ENCODE measurements at places on chromosomes 2 and 18.

DNA sequence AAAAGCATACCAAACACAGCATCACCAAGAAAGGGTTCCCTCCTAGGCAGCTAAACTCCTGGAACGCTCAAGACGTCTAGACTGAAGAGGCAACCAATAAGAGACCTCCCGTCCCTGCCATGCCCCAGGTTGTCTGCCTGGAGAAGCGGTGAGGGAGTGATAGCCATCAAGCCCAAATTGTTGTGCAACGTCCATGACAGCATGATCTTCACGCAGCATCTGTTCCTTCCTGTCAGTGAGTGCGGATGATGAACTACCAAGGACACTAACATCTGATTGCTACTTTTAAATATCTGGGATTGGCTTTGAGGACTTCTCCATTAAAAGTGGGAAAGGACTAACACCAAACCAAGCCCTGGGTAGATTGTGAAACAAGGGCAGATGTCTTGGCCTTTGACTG, 149.7 kb downstream of the TXNL1 start:
- DNase-seq, result no peak

DNA sequence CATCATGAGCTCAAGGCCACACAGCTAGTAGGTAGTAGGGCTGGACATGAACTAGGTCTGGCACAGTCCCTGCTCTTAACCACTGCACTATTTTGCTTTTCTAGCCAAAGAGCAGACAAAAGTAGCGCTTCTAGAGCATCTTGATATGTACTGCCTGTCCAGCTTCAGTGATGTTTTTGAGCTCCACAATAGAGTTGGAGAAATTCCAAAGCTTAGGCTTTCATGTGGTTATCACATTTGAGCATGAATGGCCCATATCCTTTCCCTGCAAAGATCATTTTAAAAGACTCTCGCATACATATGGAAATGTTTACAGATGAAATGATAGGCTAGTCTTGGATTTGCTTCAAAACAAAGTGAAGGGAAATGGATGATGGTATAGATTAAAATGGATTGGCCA, 128.7 kb downstream of the MAP3K20 start:
- no peak for DNase-seq

DNA sequence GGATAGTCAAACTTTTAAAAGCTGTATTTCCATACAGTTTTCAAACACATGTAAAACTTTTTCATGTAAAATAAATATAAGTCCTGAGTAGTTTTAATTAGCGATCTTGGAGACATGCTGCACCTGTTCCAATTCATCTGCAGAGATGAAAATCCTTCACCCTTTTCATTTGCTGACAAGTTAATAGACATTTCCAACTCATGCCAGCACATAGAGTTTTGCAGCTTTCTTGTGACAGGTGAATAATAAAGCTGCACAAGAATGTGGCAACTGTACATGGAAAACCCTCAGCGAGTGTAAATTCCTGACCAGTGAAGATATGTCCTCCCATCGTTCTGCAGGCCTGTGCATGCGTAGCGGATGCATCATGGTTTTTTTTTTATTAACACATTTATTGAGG, 771.4 kb downstream of the TDRD15 start:
- no peak for DNase-seq

GRCh38 chr2:215887303-215887702, 126.0 kb downstream of the MREG start:
- no peak for DNase-seq

DNA sequence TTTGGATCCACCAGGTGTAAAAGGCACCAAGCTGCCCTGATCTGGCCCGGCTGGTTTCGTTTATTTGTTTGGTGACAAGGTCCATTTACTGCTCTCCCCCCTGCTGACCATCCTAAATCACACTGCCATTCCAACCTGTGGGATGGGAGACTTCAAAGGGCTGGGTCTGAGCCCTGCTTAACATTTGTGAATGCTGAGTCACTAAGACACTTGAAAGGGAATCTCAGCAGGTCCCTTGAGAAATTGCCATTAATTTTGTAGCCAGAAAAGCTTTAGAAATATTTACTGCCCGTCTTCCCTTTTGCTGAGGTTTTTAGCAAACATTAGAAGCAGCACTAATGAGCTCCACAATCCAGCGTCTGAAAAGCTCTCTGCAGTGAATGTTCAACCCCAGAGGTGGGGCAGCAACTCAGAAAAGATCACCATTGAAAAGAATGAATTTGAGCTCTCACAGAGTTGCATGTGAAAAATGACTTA, 133.8 kb downstream of the ARL4C start:
- DNase-seq, result peak; percentile 56

DNA sequence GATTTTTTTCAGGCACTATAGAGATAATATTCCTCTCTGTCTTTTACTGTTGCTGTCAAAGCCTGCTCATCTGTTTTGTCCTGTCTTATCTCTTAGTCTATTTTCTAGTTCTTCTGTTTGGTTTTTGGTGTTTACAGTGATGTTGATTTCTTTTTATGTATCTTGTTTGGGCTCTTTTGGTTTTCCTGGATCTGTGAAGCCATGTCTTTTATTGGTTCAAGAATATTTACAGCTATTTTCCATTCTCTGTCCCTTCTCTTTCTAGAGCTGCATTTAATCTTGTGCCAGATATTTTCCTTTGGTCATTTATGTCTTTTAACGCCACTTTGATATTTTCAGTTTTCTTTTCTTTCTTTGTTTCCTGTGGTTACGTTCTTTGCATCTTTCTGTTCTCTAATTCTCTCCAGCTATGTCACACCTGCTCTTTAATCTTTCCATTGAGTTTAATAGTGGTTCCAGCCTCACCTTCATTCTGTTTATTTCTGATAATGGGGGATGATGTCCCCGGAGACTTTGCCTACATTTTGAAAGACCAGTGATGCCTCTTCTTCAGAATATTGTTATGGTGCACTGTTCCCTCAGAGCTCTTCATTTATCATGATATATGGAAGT, 32.0 kb downstream of the SMCHD1 start:
- DNase-seq, result no peak

DNA sequence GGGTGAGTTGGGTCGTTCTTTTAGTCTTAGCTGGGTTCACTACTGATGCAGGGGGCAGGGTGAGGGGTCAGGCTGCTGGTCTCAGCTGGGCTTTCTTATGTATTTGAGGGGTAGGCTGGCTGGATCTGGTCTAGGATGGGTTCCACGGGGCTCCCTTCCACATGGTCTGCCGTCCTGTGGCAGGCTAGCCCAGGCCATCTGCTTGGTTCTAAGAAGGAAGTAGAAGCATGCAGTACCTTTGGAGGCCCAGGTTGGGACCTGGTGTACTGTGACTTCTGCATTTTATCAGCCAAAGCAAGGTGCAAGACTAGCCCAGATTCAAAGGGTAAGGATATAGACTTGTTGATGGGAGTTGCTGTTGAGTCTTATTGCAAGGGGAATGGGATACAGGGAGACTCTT, 35.5 kb upstream of the MGAT5 start:
- no peak for DNase-seq

- no peak for DNase-seq
These were observed 78.3 kb upstream of the CRIM1 start for GRCh38 chr2:36277146-36277808.

DNA sequence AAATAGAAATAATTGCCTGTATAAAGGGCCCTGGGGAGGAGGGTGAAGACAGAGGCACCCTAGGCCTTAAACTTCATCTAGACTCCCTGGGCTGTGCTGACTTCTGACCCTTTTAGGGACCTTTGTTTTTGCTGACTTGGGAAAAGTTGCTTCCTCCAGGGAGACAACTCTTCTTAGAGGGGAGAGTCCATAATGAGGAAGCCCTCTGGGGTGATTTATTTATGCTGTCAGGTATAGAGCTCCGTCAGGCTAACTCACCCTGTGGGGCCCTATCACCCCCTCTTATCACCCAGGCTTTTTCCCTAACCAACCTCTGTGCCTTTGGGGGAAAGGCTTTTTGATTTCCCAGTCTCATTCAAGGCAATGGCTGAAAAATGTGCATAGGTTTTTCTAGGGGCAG, 8.1 kb downstream of the ONECUT2 start:
- no peak for DNase-seq

GRCh38 chr2:241636182-241637017, 558 bp downstream of the THAP4 start:
- DNase-seq, result peak; percentile 38

- DNase-seq, result no peak
These were observed 150.7 kb upstream of the TPO start for GRCh38 chr2:1262609-1263008.

DNA sequence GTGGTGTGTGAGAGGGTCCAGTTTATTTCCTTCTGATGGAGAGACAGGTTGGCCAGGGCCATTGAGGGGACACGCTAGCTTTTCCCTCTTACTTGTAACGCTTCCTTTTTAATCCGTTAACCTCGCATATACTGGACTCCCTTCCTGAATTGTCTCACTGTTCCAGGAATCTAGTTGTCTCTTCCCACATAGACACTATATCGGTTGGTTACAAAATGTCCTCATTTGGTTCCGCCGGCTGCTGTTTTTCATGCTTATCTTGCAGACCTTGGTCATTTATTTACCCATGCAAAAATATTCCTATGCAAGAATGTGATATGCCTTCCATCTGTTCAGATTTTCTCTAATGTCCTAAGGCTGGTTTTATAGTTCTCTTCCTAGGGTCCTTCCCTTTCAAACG, 35.0 kb downstream of the NEURL3 start:
- DNase-seq, result no peak

DNA sequence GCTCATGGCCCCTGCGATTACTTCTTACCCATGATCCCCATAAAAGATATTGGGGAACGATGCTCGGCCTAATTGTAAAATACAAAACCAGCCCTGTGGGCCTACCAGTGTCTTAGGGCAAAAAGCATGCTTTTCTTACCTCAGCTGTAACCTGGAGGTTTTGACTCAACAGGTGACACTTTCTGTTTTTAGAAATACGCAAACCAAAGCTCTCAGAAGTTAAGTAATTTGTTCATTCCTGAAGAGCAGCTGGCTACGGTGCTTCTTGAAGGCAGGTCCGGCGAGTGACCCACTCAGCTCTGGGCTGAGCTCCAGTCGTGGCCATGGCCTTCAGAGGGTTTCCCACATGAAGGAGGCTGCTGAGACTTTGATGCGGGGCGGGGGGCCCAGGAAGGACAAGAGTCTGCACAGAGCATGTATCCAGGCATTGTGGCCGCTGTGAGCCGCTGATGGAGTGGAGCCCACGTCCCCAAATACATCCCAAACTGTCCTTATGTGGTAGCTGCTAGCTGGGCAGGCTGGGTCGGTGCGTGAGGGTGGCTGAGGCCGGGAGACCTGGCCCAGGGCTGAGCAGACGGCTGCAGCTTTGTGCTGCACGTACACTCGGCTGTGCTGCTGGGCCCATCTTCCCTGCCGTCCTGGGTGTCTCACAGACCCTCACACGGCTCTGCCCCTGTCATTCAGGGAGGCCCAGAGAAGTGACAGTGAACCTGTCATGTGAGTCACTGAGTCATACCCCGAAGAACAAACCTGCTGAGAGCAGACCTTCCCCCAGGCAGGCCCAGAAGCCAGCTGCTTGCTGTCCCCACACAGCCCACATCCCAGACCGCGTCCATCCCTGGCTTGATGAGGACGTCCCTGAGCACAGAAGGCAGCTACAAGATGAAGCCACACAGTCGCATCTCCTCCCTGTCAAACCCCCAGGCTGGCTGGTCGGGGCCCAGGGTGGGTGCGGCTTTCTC, 34.1 kb downstream of the ITGB1BP1 start:
- DNase-seq, result no peak

GRCh38 chr2:109448946-109449788, 164.6 kb downstream of the SEPTIN10 start:
- DNase-seq, result no peak

- DNase-seq, result no peak
These were observed 295.4 kb downstream of the ZEB2 start for GRCh38 chr2:144224472-144224871.

DNA sequence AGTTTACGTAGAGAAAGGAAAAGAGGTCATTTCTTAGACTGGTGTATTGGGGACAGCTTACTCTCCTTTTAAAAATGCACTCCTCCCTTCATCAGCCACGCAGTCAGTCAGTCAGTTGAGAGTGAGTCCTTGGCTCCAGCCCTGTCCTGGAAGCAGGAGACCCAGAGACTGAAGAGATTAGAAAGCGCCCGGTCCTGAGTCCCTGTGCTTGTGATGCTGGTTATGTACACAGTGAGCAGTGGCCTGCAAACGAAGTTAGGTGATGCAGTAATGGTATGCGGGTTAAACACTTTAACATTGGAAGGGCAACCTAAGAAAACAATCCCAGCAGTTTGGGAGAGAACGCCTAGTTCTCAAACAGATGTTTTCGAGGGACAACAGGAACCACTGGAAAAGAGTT, 6.3 kb upstream of the ASB1 start:
- no peak for DNase-seq

- no peak for DNase-seq
These were observed 53.4 kb upstream of the SCN1A start for GRCh38 chr2:166180951-166181812.

GRCh38 chr2:96197546-96198255, 10.9 kb downstream of the STARD7 start:
- DNase-seq, result no peak

- DNase-seq, result no peak
These were observed 375.9 kb downstream of the TNS1 start for GRCh38 chr2:217626926-217627325.

GRCh38 chr2:176873403-176873802, 339.2 kb upstream of the HNRNPA3 start:
- DNase-seq, result no peak

- no peak for DNase-seq
These were observed 6.0 kb downstream of the WDR54 start for GRCh38 chr2:74427551-74427950.

DNA sequence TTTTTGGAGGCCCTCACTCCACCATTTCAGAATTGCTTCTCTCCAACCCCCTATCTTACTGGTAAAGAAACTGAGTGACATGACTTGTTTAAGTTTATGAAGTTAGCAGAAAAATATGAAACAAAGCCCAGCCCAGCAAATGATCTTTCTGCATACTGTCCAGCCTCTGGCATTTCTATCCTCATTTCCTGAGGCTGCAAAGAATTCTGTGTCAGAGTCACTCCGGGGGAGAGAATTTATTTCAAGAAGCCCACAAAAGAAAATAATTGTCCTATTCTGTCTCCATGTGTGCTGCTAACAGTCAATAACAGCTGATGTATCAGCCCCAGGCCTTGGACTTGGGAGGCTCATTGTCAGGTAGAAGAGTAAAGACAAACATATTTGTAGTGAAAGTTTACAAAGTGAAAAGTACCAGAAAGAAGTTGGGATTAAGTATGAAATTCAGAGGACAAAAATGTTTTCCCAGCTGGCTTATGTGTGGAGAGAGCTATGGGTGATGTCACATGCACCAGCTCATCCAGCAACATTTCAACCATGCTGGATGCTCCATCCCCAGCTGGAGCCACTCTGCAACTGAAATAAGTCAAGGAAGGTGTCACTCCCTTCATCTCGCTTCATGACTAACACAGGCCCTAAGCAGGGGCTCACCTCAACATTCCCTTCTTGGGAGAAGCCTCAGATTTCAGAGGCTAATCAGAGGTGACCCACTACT, 42.3 kb downstream of the TRABD2A start:
- DNase-seq, result no peak

DNA sequence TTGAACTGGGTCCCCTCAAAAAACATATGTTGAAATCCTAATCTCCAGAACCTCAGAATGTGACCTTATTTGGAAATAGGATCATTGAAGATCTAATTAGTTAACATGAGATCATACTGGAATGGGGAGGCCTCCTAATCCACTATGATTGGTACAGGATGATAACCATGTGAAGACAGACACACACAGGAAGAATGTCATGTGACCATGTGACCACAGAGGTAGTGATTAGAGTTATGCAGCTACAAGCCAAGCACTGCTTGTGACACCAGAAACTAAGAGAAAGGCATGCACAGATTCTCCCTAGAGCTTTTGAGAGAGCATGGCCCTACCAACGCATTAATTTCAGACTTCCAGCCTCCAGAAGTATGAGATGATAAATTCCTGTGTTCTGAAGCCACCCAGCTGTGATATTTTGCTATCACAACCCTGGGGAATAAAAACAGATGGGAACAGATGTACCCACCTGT, 47.0 kb upstream of the TGIF1 start:
- no peak for DNase-seq

All from left renal cortex interstitium (tissue), 4 donors.